ENCODE measurements at places on chromosomes 2 and 18. TPM values are rescaled to one million over a fixed set of nuclear protein-coding genes. Genes with fewer than 3 reads are reported as not detected.

- no peak for DNase-seq
Measured at GRCh38 chr2:129722306-129723019, 257.0 kb upstream of the RAB6C start.

- DNase-seq = no peak
Measured at GRCh38 chr2:176455816-176456291, 186.6 kb downstream of the MTX2 start.

DNA sequence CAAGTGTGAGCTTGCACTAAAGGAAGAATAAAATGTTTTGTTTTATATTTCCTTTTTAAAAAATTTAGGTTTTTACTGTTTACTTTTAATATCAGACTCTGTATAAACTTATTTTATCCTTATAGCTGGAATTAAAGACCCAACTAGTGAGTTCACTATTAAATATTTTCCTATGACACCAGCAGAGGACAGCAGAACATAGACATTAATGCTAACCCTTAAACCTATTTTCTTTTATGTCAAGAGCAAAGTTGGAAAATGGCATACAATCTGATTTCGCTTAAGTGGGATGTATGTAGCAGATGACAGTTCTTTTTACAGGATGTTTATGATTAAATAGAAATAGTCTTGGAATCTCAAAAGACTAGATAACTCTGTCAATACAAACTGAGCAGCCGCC, 188.2 kb upstream of the XIRP2 start:
- DNase-seq = no peak

- DNase-seq = no peak
Measured at GRCh38 chr2:51613-52012, 5.3 kb upstream of the FAM110C start.

Gene AQP4
- not detected for total RNA-seq

Gene ME2
- 117 TPM for total RNA-seq

Gene NCL
- 435 TPM for total RNA-seq

All from activated naive CD4-positive, alpha-beta T cell treated with anti-CD3 and anti-CD28 coated beads, Interleukin-2, amount 50 U/mL, for 72 hours (primary cell).